Cardiac muscle cell (in vitro differentiated cells and primary cell): ENCODE measurements at places on chromosomes 6 and 20. TPM values are rescaled to one million over a fixed set of nuclear protein-coding genes. Genes with fewer than 3 reads are reported as not detected.

DNA sequence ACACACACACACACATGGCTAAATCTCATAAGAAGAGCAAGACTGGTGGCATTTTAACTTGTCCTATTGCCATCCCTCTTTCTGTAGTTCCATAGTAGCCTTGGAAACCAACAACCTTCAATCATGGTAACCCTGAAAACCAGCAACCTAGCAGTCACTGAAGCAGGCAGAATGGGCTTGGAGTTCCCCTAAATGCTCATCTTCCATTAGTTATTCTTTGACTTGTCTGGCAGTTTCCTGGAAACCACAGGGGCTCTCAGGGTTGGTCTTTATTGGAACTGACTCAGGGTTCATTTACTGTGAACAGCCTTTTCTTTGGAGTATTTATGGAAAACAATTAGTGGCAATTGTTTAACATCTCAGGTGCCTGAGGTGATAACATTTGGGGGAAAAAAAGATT is 19.4 kb upstream of the BRPF3 start:
- no peak overlapping the region for H3K27ac ChIP-seq
- H3K27me3 ChIP-seq, result no peaks in the 10 kb centered on the region
- no peak for DNase-seq
- H3K36me3 ChIP-seq, result no peaks in the 10 kb centered on the region
- no peaks in the 10 kb centered on the region for H3K4me1 ChIP-seq
- H3K4me3 ChIP-seq, result no peak overlapping the region

- H3K4me1 ChIP-seq, result peaks cover 8% of the 10 kb centered on the region
- H3K27ac ChIP-seq, result peak within 1 kb of the TSS; percentile 87
- H3K36me3 ChIP-seq, result peaks cover 2% of the 10 kb centered on the region
- no peaks in the 10 kb centered on the region for H3K27me3 ChIP-seq
- DNase-seq, result peak; percentile 89
Measured at GRCh38 chr20:58980711-58981627, at the start of gene NELFCD. TSS of gene NELFCD (plus strand) at chr20:58981256. CDS start at chr20:58981310, 54 bp downstream.

DNA sequence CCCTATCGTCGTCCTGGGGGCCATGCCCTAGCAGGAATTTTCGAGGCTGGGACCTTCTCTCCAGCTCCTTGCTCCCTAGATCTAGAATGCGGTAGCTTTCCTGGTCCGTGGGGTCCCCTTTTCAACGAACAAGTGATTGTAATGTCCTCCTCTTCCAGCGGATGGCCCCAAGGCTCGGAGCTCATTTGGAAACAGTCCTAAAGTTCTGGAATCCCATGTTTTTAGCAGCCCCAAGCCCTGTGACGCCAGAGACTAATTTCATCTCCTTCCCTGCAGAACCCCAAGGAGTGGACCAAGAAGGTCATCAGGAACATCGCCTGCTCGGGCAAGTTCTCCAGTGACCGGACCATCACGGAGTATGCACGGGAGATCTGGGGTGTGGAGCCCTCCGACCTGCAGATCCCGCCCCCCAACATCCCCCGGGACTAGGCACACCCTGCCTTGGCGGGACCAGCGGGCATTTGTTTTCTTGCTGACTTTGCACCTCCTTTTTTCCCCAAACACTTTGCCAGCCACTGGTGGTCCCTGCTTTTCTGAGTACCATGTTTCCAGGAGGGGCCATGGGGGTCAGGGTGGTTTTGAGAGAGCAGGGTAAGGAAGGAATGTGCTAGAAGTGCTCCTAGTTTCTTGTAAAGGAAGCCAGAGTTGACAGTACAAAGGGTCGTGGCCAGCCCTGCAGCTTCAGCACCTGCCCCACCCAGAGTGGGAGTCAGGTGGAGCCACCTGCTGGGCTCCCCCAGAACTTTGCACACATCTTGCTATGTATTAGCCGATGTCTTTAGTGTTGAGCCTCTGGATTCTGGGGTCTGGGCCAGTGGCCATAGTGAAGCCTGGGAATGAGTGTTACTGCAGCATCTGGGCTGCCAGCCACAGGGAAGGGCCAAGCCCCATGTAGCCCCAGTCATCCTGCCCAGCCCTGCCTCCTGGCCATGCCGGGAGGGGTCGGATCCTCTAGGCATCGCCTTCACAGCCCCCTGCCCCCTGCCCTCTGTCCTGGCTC is 48.5 kb downstream of the PYGB start:
- peaks cover 13% of the 10 kb centered on the region for H3K36me3 ChIP-seq
- H3K4me3 ChIP-seq, result no peak overlapping the region
- H3K4me1 ChIP-seq, result peaks cover 12% of the 10 kb centered on the region
- peak overlapping the region; percentile 81 for H3K27ac ChIP-seq

DNA sequence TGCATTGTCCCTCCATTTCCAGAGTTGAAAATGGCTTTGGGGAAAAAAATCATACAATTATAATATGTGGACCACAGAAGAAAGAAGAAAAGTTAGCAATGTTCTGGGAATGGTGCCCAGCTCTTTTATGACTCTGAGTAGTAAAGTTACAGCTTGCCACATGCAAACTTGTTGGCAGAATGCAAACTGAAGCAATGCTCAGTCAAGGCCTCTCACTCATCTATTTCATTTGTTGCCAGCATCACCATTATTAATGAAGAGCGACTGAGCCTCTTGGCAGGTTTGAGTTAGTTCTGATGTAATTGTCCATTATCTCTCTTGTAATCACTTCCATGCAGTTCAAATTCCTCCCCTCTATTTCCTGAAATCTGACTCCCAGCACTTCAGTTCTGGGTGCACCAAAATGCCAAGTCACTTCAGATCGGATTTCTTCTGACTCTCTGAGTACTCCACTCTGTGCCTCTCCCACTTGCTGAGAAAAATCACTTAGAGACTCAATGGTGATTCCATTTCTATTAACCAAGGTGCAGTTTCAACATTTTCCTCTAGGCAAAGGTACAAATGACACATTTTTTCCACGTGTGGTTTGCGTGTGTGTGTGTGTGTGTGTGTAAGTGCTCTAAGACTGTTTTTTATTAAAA is 154.4 kb upstream of the STMND1 start:
- no peak overlapping the region for H3K4me3 ChIP-seq
- H3K4me1 ChIP-seq, result peaks cover 5% of the 10 kb centered on the region
- peak overlapping the region; percentile 65 for H3K27ac ChIP-seq
- peak; percentile 72 for DNase-seq

DNA sequence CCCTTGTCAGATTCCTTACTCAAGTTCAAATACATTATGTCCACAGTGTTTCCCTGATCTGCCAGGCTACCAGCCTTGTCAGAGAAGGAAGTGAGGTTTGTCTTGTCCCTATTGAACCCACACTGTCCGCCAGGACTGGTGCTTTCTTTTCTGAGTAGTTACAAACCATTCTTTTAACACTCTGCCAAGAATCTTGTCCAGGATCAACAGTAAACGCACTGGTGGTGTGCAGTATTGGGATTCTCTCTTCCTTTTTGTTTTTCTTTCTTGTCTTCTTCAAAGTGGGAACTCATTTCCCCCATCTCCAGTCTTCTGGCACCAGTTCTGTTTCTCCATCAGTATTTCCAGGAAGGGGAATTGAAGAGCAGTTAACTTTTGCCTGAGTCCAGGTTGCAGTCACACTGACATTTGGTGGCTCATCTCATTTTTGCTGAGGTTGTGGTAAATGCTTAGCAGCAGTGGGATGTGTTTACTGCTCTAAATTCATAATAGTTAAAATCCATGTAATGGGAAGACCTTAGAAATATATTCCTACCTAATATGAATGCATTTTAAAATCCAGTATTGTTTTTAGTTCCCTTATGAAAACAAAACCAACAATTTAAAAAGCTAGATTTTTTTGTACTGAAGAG is 295.3 kb downstream of the PRL start:
- H3K27me3 ChIP-seq, result no peaks in the 10 kb centered on the region
- H3K4me1 ChIP-seq, result peaks cover 27% of the 10 kb centered on the region
- H3K4me3 ChIP-seq, result no peak overlapping the region
- no peak overlapping the region for H3K27ac ChIP-seq
- no peaks in the 10 kb centered on the region for H3K36me3 ChIP-seq

- no peak for DNase-seq
- H3K36me3 ChIP-seq, result no peaks in the 10 kb centered on the region
- no peaks in the 10 kb centered on the region for H3K4me1 ChIP-seq
- peak overlapping the region; percentile 73 for H3K4me3 ChIP-seq
- no peak overlapping the region for H3K27ac ChIP-seq
- no peaks in the 10 kb centered on the region for H3K27me3 ChIP-seq
Measured at GRCh38 chr6:126341126-126341525, 1.2 kb downstream of the CENPW start.

DNA sequence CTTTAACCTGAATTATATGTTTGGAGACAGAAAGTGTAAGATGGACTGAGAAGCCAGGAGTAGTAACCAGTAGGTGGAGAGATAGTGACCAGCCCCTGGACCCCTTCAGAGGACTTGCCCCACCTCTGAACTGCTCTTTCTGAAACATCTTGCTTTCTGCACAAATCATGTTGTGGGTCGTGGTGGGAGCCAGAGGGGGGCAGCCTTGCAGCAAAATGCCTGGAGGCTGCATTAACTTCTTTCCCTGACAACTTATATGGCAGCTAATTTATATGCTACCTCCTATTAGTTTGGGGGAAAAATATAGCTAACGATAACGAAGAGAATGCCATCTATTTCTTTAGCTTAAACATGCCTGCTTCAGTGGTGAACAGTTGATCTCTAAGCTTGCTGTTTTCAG is 859.8 kb downstream of the MAFB start:
- no peaks in the 10 kb centered on the region for H3K27me3 ChIP-seq
- no peak overlapping the region for H3K27ac ChIP-seq
- DNase-seq, result peak; percentile 52
- no peak overlapping the region for H3K4me3 ChIP-seq
- H3K36me3 ChIP-seq, result no peaks in the 10 kb centered on the region
- H3K4me1 ChIP-seq, result no peaks in the 10 kb centered on the region

DNA sequence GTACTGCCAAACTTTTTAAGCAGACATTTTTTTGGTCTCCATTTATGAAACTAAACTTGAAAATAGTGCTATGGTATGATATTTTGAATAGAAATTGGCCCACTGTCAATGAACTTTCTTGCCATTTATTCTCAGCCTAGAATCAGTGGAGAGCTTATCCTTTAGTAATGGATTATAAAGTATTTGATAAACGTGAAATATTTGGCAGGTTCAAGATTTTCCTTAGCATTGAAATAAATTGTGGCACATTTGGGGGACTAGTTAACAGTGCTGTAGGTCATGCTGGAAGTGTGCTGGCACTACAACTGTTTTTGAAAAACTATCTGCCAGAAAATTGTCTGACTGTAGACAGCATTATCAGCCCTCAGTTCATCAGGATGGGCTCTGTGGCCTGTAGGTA is 2.1 kb downstream of the PRSS35 start:
- H3K27me3 ChIP-seq, result no peaks in the 10 kb centered on the region
- no peak for DNase-seq

- no peak overlapping the region for H3K4me3 ChIP-seq
- H3K27ac ChIP-seq, result no peak overlapping the region
- DNase-seq, result no peak
- no peaks in the 10 kb centered on the region for H3K36me3 ChIP-seq
- peaks cover 44% of the 10 kb centered on the region for H3K27me3 ChIP-seq
- H3K4me1 ChIP-seq, result peaks cover 16% of the 10 kb centered on the region
Measured at GRCh38 chr6:143961066-143961465, 47.0 kb downstream of the PLAGL1 start.

DNA sequence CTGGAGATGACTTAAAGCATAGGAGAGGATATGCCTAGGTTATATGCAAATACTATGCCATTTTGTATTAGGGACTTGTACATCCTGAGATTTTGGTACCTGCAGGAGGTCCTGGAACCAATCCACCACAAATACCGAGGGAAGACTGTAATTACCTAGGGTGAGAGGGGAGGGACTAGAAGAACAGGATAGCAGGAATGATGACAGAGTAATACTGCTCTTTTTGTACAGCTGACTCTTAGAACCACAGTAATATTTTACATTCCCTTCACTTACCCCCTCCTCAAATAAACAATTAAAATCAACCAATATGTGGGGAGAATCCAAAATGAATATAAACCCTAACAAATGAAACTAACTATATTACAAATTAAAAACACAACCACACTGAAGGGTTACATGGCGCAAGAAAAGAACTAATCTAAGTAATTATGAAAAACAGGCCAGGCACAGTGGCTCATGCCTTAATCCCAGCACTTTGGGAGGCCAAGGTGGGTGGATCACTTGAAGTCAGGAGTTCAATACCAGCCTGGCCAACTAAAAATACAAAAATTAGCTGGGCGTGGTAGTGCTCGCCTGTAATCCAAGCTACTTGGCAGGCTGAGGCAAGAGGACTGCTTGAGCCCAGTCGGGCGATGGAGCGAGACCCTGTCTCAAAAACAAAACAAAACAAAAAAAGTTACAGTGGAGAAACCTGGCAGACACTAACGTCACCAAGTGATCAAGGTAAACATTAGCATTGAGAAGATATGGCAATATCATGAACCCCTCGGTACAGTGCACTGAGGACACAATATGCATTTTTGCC is 37.1 kb downstream of the MAP1LC3A start:
- H3K27me3 ChIP-seq, result no peaks in the 10 kb centered on the region
- no peaks in the 10 kb centered on the region for H3K36me3 ChIP-seq
- H3K4me1 ChIP-seq, result no peaks in the 10 kb centered on the region
- H3K27ac ChIP-seq, result no peak overlapping the region
- no peak overlapping the region for H3K4me3 ChIP-seq

GRCh38 chr20:62320581-62321354 is 18.0 kb downstream of the ADRM1 start:
- H3K27me3 ChIP-seq, result no peaks in the 10 kb centered on the region
- no peaks in the 10 kb centered on the region for H3K4me1 ChIP-seq
- no peak for DNase-seq
- no peak overlapping the region for H3K4me3 ChIP-seq
- H3K27ac ChIP-seq, result no peak overlapping the region

GRCh38 chr20:31695849-31696804 is 26.5 kb downstream of the BCL2L1 start:
- H3K27me3 ChIP-seq, result no peaks in the 10 kb centered on the region
- peaks cover 10% of the 10 kb centered on the region for H3K4me1 ChIP-seq
- H3K36me3 ChIP-seq, result no peaks in the 10 kb centered on the region
- H3K4me3 ChIP-seq, result no peak overlapping the region

- no peak overlapping the region for H3K27ac ChIP-seq
- H3K4me3 ChIP-seq, result no peak overlapping the region
- DNase-seq, result no peak
Measured at GRCh38 chr6:136069119-136069518, 181.0 kb downstream of the MTFR2 start.

DNA sequence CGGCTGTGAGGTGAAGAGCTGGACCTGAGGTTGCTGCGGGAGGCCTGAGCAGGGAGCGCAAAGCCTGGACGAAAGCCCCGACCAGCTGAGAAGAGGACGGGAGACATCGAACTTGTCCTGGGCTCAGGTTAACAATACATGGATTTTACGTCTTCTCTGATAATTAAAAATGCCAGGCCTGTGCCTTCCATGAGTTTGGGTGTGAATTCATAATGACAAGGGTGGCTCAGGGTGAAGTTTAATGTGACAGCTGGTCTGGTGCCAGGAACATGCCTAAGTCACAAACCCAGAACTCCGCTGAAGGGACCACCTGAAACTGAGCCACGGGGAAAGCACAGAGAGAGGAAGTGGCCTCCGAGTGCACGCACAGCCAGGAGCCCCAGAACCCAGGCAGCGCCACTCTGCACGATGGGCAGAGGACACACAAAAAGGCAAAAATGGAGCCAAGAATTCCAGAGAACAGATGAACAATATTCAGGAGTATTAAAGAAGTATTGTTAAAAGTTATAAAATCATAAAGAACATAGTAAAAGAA is 150.1 kb upstream of the RPS6KA2 start:
- H3K4me1 ChIP-seq, result no peaks in the 10 kb centered on the region
- peaks cover 13% of the 10 kb centered on the region for H3K27me3 ChIP-seq
- no peak for DNase-seq
- H3K36me3 ChIP-seq, result no peaks in the 10 kb centered on the region
- H3K27ac ChIP-seq, result no peak overlapping the region
- H3K4me3 ChIP-seq, result no peak overlapping the region

Gene PAX1
- total RNA-seq, result not detected in 2 replicates

Gene SLCO4A1
- 0.15 and 1.4 TPM in 2 replicates for total RNA-seq

Gene HLA-DQB1
- 0.18 and 7.2 TPM in 2 replicates for total RNA-seq
